H1 (cell line): ENCODE measurements at places on chromosomes 7 and 10. TPM values are rescaled to one million over a fixed set of nuclear protein-coding genes. Genes with fewer than 3 reads are reported as not detected.

PAXIP1 gene
- total RNA-seq: 30.5 and 32.4 TPM in 2 replicates

LRRTM3 gene
- 0.44 and 0.48 TPM in 2 replicates for total RNA-seq

GTF2IRD2 gene
- total RNA-seq: 4.3 and 4.5 TPM in 2 replicates

GLCCI1 gene
- 27.7 and 29.1 TPM in 2 replicates for total RNA-seq

ADAP1 gene
- total RNA-seq: 5.4 and 5.8 TPM in 2 replicates

CYP26C1 gene
- 0.21 and 0.28 TPM in 2 replicates for total RNA-seq

MMD2 gene
- not detected in 2 replicates for total RNA-seq

SPDYE2 gene
- not detected in 2 replicates for total RNA-seq

TMEM72 gene
- not detected in 2 replicates for total RNA-seq

MLXIPL gene
- total RNA-seq: 8.6 and 9.4 TPM in 2 replicates

LLCFC1 gene
- total RNA-seq: not detected in 2 replicates

GPR85 gene
- total RNA-seq: 0.20 and 0.54 TPM in 2 replicates
